Neural crest cell (in vitro differentiated cells): ENCODE measurements at places on chromosomes 6 and 20. TPM values are rescaled to one million over a fixed set of nuclear protein-coding genes. Genes with fewer than 3 reads are reported as not detected.

Gene MUC22
- total RNA-seq, result not detected in 2 replicates

Gene TMEM239
- total RNA-seq, result not detected in 2 replicates

Gene LPA
- total RNA-seq, result 0.43 and 0.65 TPM in 2 replicates

Gene OR12D3
- not detected in 2 replicates for total RNA-seq

Gene MYLIP
- total RNA-seq, result 4.5 and 5.8 TPM in 2 replicates

Gene DEFB124
- total RNA-seq, result not detected in 2 replicates

Gene APCDD1L
- not detected in 2 replicates for total RNA-seq

Gene PAK5
- 1.8 and 2.0 TPM in 2 replicates for total RNA-seq

Gene DEK
- 207 and 221 TPM in 2 replicates for total RNA-seq

Gene LRP11
- total RNA-seq, result 29.0 and 29.8 TPM in 2 replicates

Gene KCNQ5
- 1.2 and 1.5 TPM in 2 replicates for total RNA-seq

Gene CST3
- 145 and 146 TPM in 2 replicates for total RNA-seq

Gene POM121L2
- not detected in 2 replicates for total RNA-seq

Gene SCUBE3
- total RNA-seq, result 22.2 and 22.5 TPM in 2 replicates

Gene ADAT2
- total RNA-seq, result 10.1 and 11.3 TPM in 2 replicates

Gene LZTS3
- 10.8 and 11.0 TPM in 2 replicates for total RNA-seq

Gene BEND6
- total RNA-seq, result 1.8 and 2.3 TPM in 2 replicates

Gene LAMP5
- 0.98 and 1.0 TPM in 2 replicates for total RNA-seq

Gene MYCT1
- total RNA-seq, result not detected in 2 replicates

Gene C6orf52
- total RNA-seq, result 5.3 and 8.2 TPM in 2 replicates

Gene LAMA4
- total RNA-seq, result 14.7 and 18.0 TPM in 2 replicates

Gene SLC16A10
- total RNA-seq, result 5.6 and 6.2 TPM in 2 replicates
